ENCODE measurements at places on chromosomes 3 and 15.

GRCh38 chr3:169389211-169389924 lies 274.1 kb downstream of the MECOM start:
- no peak for DNase-seq

DNA sequence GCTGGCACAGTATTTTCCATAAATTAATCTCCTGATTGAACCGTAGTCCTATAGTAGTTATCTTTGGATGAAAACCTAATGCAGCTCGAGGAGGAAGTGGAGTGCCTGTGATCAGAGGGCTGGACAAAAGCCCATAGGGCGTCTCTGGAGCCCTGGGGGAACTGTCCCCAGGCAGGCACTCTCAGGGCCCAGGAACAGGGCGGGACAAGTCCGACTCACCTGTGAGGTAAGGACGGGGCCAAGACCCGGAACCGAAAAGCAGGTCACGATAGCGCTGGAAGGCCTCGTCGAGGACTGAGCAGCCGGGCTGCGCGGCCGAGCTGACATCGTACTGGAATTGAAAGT lies 341 bp downstream of the HEXA start:
- no peak for DNase-seq

DNA sequence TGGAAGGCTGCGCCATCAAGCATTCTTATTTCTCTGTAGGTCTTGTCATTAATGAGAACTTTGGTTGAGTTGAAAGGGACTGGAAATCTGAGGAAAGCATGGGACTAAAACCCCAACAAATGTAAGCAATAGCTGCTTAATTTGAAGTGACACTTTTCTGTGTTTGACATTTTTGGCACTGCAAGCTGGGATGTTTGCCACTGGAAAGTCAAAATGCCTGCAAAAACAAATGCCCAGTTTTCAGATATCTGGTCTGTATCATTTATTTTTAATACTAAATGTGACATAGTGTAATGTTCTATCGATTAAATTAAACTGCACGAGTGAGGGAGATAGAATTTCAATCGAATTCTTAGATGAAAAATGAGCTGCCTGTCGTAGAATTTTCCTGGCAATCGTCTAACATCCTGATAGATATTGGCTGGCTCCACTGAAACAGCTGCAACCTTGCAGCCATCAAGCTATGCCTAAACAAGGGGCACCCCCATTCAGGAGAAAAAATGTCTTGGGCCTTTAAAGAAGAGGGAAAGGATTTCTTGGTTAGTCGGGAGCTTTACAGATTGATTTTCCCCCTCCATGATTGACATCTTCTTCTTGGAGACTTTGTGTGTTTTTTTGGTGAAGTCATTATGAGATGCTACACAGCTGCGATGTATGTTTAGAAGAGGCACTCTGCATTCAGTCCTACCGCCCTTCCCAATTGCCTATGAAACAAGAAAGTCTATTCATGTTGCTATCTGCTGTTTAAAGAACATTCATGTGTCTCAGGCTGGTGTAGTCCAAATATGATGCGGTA lies 316.7 kb upstream of the TBL1XR1 start:
- DNase-seq = no peak

GRCh38 chr3:154398084-154398967 lies 31.7 kb downstream of the GPR149 start:
- no peak for DNase-seq

DNA sequence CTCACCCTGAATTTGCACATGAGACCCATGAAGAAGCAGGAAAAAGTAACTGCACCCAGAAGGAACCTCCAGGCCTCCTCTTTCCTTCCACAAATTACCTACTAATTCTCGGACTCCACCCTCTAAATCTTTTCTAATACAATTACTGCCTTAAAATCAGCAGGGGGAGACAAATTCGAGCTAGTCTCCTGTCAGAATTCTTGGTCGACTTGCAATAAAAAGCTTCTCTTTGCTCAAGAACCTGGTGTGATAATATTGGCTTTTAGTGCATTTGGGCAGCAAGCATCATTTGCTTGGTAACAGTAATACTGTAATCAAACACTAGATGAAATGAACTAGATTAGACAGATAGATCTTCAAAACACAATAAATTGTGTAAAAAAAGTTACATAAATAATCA lies 281.9 kb downstream of the RAP2B start:
- no peak for DNase-seq

DNA sequence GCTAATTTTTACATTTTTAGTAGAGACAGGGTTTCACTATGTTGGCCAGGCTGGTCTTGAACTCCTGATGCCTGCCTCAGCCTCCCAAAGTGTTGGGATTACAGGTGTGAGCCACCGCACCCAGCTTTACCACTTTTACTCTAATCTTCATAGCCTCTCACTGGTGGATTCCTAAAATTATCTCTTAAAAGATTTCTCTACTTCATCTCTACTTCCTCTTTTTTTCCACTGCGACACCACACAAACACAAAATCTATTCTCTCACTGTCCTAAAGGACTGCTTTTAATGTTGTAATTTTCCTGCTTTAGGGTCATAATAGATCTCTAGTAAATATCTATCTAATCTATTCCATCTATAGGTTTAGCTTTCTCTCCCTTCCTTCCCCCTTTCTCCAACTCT lies 34.0 kb upstream of the TBL1XR1 start:
- no peak for DNase-seq

DNA sequence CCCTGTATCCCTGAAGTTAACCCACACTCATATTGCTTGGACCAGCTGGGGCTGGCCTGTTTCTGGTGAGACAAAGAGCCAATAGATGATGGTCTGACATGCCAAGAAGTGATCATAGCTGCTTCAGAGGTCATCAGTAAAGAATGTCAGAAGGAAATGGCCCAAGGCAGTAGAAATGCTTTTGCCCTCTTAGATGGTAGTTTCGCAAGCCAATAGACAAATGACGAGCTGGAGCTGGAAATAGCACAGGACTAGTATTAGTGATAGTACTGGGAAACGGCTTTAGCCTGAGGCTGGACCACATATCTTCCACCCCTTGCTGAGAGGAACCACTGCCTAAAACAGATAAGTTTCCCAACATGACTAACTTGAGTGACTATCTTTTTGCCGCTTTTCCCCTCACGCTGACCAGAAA lies 176.1 kb upstream of the THBS1 start:
- DNase-seq = no peak

- DNase-seq = no peak
These were observed 31.1 kb downstream of the APH1B start for GRCh38 chr15:63308491-63308890.

All from stimulated activated CD4-positive, alpha-beta T cell treated with anti-CD3 and anti-CD28 coated beads, Interleukin-15, amount 100 ng/mL, for 1 hour (primary cell).